ENCODE measurements at places on chromosomes 12 and 14.
A peak's percentile ranks its signal among the peaks of the same experiment; 100 is the strongest.

DNA sequence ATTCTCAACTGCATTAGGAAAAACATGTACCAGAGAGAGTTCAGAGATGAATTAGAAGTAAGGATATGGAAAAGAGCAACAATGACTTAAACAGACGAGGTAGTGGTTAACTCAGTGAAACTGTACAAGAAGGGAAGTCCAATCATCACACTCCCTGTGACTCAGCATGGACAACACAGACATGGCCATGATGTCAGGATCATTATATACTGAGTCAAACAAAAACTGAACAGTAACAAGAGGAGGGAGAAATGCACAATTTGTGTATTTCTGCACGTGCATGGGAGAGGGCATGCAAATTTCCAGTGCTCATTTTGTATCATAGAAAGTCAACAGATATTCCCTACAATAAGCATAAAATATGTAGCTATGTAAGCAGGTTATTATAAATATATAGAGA lies 1037.8 kb downstream of the BCL11B start:
- peak; percentile 14 for DNase-seq

GRCh38 chr12:59780605-59781135 lies 184.8 kb downstream of the SLC16A7 start:
- peak; percentile 48 for DNase-seq

DNA sequence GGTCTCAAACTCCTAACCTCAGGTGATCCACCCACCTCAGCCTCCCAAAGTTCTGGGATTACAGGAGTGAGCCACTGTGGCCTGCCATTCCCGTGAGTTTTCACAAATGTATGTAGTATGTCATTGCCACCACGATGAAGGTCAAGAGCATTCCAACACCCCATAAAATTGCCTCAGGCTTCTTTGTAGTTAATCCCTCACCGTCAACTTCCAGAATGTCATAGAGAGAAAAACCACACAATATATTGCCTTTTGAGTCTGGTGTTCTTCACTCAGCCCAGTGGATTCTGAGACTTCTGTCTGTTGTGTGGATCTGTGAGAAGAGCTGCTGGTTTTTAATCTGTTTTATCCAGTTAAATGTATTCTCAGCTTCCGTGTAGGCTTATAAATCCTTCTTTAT lies 12.6 kb upstream of the CFAP251 start:
- no peak for DNase-seq

- peak; percentile 85 for DNase-seq
Measured at GRCh38 chr12:80195074-80195726, 95.9 kb downstream of the OTOGL start.

- DNase-seq, result peak; percentile 9
Measured at GRCh38 chr12:109130297-109131153, 14.1 kb downstream of the ACACB start.

Measured in GM23248 (cell line).